ENCODE measurements at places on chromosomes 2 and 18. TPM values are rescaled to one million over a fixed set of nuclear protein-coding genes. Genes with fewer than 3 reads are reported as not detected.

The TPO gene
- not detected for total RNA-seq

The HAAO gene
- total RNA-seq = 41.6 TPM

DNA sequence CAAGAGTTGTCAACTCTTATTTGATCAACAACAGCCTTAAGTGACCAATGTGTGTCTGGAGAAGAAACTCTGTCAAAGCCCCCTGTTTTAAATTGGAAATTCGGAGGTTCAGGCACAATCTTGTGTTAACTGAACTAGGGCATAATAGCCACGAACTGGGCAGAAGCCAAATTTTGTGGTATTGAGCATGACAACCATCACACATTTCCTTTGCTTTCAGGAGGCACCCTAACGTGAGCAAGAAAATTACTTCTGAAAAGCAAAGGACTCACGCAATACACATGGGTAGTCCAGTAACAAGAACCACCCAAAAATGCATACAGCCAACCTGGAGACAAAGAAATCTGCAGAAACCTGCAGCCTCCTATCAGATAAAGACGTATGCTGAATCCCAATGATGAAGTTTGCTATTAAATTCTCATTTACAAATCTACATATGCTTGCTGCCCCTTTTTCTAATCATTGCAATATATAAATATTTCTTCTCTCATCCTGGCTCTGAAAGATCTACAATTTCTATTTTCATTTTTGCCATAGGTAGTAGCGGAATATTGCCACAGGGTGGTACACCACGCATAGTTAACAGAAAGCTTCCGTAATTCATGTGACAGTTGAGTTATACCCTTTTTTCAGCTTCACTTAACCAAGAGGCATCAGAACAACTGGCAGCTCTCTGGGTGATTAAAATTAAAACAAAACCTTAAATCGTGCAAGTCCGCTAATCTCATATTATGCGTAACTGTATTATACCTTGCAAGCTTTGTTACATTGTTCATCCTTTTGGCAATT lies 495.8 kb downstream of the NRXN1 start:
- no peaks in the 10 kb centered on the region for H3K27me3 ChIP-seq
- no peaks in the 10 kb centered on the region for H3K4me1 ChIP-seq
- H3K36me3 ChIP-seq = no peaks in the 10 kb centered on the region
- no peak overlapping the region for H3K4me3 ChIP-seq
- no peak overlapping the region for H3K27ac ChIP-seq

GRCh38 chr2:112121682-112122254 lies 16.4 kb upstream of the FBLN7 start:
- H3K27me3 ChIP-seq = no peaks in the 10 kb centered on the region
- no peak for DNase-seq
- no peak overlapping the region for H3K27ac ChIP-seq
- H3K4me3 ChIP-seq = no peak overlapping the region
- H3K4me1 ChIP-seq = no peaks in the 10 kb centered on the region
- H3K36me3 ChIP-seq = no peaks in the 10 kb centered on the region

DNA sequence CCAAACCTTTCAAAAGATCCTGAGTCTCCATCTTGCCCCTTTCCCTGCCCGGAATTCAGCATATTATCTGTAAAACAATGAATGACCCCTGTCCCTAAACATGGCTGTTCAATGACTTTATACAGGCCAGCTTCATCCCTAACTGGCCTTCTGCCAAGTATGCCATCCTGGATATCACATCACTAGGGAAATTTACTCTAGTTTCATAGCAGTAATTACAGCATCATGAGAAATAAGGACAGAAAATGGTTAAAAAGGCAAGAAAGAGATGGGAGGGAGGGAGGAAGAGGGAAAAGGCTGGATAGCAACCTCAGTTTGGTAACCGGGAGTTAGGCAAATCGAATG lies 4.4 kb downstream of the MBOAT2 start:
- no peaks in the 10 kb centered on the region for H3K27me3 ChIP-seq
- H3K27ac ChIP-seq = no peak overlapping the region
- H3K4me3 ChIP-seq = no peak overlapping the region
- H3K36me3 ChIP-seq = no peaks in the 10 kb centered on the region

The HTR2B gene
- total RNA-seq = 0.13 TPM

The BARD1 gene
- total RNA-seq = 47.2 TPM

The CFC1 gene
- not detected for total RNA-seq

DNA sequence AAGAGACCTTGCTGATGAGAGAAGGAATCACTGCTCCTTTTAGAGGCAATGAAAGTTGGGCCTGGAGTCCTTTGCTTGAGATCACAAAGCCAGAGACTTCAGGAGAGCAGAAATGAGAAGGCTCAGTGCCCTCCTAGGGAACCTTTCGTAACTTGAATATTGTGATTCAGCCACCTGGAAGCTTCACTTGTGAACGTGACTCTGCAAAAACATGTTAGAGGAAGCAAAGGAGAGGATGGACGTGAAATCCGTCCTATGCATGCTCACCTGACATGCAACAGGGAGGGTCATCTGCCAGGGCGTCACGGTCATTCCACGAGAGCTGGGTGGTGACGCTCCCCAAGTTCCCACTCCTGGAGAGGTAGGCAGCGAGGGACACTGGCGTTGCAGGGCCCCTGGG lies 243.6 kb downstream of the AGAP1 start:
- H3K27ac ChIP-seq = no peak overlapping the region
- no peak overlapping the region for H3K4me3 ChIP-seq
- H3K4me1 ChIP-seq = no peaks in the 10 kb centered on the region
- no peaks in the 10 kb centered on the region for H3K36me3 ChIP-seq
- DNase-seq = no peak

- no peaks in the 10 kb centered on the region for H3K27me3 ChIP-seq
- peak; percentile 27 for DNase-seq
- H3K27ac ChIP-seq = peak overlapping the region; percentile 31
- H3K4me1 ChIP-seq = no peaks in the 10 kb centered on the region
Measured at GRCh38 chr2:68594674-68595492, 48.5 kb upstream of the PROKR1 start.

The INHBB gene
- 0.11 TPM for total RNA-seq

GRCh38 chr2:4914551-4914950 lies 777.6 kb upstream of the SOX11 start:
- H3K4me3 ChIP-seq = no peak overlapping the region
- no peaks in the 10 kb centered on the region for H3K4me1 ChIP-seq

- H3K36me3 ChIP-seq = no peaks in the 10 kb centered on the region
- peaks cover 14% of the 10 kb centered on the region for H3K27me3 ChIP-seq
- no peak overlapping the region for H3K27ac ChIP-seq
Measured at GRCh38 chr2:86336675-86337243, 667 bp downstream of the REEP1 start.

The CABLES1 gene
- total RNA-seq = 15.6 TPM

GRCh38 chr2:111054791-111055691 lies 65.7 kb upstream of the BCL2L11 start:
- no peak overlapping the region for H3K4me3 ChIP-seq
- H3K36me3 ChIP-seq = no peaks in the 10 kb centered on the region
- no peak overlapping the region for H3K27ac ChIP-seq
- H3K27me3 ChIP-seq = no peaks in the 10 kb centered on the region

DNA sequence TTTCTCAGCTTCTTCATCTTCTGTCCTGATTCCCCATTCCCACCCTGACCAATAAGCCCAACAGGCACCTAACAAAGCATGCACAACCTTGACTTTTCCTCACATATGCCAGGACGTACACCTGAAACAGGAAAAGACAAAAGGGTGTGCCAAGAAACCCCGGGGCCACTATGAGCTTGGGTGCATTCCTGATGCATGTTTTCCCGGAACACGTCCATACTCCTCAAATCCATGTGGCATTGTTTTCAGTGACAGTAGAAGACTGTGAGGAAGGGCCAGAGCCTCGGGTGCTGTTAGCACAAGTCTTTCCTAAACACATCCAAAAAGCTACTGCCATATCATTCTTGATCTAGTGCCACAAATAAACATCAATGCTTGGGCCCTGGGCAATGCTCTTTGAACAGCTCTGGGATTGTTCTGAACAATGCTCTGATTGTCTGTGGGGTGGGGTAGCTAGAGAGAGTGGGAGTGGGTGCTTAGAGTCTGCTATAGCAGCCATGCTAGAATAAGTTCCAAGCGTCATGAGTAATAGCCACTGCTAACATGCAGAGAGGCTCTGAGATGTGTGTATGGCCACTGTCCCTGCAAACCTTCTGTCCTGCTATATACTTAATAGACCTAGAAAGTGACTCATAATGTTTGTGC lies 181.7 kb upstream of the CRIM1 start:
- no peaks in the 10 kb centered on the region for H3K36me3 ChIP-seq
- no peaks in the 10 kb centered on the region for H3K4me1 ChIP-seq
- no peak overlapping the region for H3K27ac ChIP-seq
- no peak for DNase-seq

The TFCP2L1 gene
- 0.21 TPM for total RNA-seq

- H3K27ac ChIP-seq = no peak overlapping the region
- DNase-seq = no peak
- H3K27me3 ChIP-seq = 0 out of 2 replicates have a peak, but pooled peaks cover 3% of the 10 kb centered on the region
Measured at GRCh38 chr2:236659758-236660150, 90.1 kb downstream of the ACKR3 start.

The TGFBRAP1 gene
- total RNA-seq = 37.4 TPM

The MC4R gene
- not detected for total RNA-seq

The DAPL1 gene
- total RNA-seq = not detected

The ANKRD30BL gene
- not detected for total RNA-seq

DNA sequence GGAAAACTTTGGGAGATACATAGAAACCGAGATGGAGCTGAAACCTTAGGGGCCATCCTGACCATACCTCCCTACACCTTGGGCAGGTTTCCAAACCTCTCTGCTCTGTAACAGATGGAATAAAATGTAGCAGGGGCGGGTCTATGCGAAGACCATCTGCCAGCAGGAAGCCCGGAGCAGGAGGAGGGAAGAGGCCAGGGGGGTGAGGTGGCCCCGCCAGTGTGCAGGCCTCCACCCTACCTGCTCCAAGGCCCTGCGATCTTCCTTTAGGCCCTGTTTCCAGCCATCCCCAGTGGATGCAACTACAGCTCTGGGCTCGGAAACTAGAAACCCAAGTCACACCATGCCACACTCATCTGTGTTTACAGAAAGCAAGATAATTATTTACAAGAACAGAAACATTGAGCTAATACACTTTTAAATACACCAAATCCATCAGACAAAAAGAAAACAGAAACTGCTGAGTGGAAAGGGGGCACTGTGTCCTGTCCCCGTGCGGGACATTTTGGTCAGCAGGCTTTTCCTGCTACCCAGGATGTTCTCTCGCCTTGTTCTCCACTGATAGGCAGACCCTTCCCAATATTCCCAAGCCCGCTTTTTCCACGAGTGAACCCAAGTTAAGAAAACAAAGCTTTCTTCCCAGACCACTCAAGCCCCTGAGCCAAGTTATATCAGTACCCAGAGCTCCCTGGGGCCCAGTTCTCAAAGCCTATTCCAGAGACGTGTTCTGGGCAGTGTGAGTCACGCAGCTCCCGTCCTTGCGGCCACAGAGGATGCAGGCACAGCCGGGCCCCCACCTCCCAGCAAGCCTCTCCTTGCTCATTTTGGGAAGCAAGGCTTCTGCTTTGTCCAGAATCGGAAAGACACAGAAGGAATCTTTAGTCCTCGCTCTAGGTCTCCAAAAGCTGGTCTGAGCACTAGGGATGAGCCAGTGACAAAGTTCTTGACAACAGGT lies 17.3 kb downstream of the CIB4 start:
- H3K27me3 ChIP-seq = no peaks in the 10 kb centered on the region
- no peak overlapping the region for H3K4me3 ChIP-seq
- H3K36me3 ChIP-seq = no peaks in the 10 kb centered on the region
- no peak for DNase-seq
- H3K27ac ChIP-seq = no peak overlapping the region

DNA sequence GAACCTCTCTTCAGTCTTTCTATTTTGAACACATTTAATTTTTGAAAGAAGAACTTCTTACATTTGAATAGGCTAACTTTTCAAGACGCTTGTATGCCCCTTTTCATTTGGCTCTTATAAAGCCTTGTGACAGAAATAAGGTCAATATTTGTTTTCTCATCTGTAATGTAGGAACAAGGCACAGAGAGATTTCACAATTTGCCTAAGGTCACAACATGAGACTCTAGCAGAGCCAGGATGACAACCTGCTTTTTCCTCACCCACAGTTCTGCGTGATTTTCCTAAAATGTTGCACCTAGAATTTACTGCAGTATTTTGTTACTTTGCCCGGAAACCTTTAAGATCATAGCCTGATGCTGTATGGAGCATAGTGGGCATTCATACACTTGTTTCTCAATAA lies 67.4 kb downstream of the TXNL1 start:
- no peaks in the 10 kb centered on the region for H3K27me3 ChIP-seq
- no peaks in the 10 kb centered on the region for H3K4me1 ChIP-seq
- H3K36me3 ChIP-seq = no peaks in the 10 kb centered on the region
- no peak for DNase-seq

The CDH7 gene
- not detected for total RNA-seq

DNA sequence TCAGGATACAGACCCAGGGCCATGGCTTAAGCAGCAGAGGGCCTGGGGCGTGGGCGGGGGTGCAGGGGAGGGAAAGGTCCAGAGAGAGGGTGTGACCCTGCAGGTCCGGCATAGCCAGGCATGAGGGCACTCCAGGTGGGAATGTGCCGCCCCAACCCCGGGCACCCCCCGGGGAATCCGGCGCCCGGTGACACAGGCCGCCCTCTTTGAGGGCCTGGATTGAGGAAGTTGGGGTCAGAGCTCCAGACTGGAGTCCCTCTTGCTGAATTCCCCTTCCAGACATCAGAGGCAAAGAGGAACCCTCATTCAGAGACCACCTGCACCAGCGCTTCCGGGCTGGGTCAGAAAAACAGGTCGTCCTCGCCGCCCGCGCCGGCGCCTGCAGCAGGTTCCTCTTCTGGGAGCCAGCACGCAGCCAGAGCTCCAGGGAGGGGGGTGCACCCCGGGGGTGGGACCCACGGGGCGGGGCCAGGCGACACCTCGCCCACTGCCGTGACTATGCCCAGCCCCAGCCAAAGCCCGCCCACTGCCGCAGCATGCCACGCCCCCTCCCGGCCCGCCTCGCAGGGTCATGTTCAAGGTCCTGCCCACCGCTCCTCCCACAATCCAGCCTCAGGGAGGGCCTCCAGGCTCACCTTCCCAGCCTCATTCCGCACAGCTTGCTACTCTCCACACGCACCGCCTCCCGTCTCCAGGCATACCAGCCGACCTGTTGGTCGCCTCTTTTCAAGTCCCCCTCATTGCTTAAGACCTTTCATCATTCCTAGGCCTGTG lies 98.3 kb upstream of the ID2 start:
- no peaks in the 10 kb centered on the region for H3K36me3 ChIP-seq
- H3K4me1 ChIP-seq = peaks cover 27% of the 10 kb centered on the region
- H3K4me3 ChIP-seq = peak overlapping the region; percentile 30
- no peaks in the 10 kb centered on the region for H3K27me3 ChIP-seq

The RNF125 gene
- 3.9 TPM for total RNA-seq

The ATP6V1C2 gene
- not detected for total RNA-seq

- H3K36me3 ChIP-seq = no peaks in the 10 kb centered on the region
- no peak for DNase-seq
- no peaks in the 10 kb centered on the region for H3K4me1 ChIP-seq
- no peak overlapping the region for H3K27ac ChIP-seq
- H3K27me3 ChIP-seq = peaks cover 3% of the 10 kb centered on the region
Measured at GRCh38 chr18:45116116-45116515, 435.4 kb downstream of the SETBP1 start.

DNA sequence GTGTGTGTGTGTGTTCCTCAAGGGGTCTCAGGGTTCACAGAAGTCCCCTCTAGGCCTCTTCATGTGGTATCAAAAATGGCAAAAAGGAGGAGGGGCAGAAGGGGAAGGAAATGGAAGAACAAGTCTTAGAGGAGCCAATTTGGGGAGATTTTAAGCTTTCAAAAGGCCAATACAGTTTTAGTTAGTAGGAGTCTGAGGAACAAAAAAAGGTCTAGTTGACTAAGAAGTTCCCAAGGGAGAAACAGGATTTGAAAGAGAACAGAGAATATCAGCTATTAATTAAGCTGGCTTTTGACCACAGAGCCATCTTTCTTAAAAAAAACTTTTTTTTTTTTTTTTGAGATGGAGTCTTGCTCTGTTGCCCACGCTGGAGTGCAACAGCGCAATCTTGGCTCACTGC lies 7.1 kb downstream of the RNF125 start:
- H3K36me3 ChIP-seq = no peaks in the 10 kb centered on the region
- H3K4me3 ChIP-seq = no peak overlapping the region
- DNase-seq = no peak
- no peak overlapping the region for H3K27ac ChIP-seq
- peaks cover 5% of the 10 kb centered on the region for H3K4me1 ChIP-seq

Data from GM12878 (cell line).